Mucosa of gallbladder (tissue), 1 donor: ENCODE measurements at places on chromosomes 3 and 15. TPM values are rescaled to one million over a fixed set of nuclear protein-coding genes. Genes with fewer than 3 reads are reported as not detected.

- peak; percentile 89 for DNase-seq
Measured at GRCh38 chr3:14947100-14947885, at the start of gene NR2C2. Gene NR2C2 (plus strand): TSS chr3:14947583. CDS start chr3:15003915, 56,332 bp downstream.

GRCh38 chr3:51391566-51392354 is 675 bp downstream of the RBM15B start:
- no peak for DNase-seq

- DNase-seq, result no peak
Measured at GRCh38 chr3:113096188-113096892, 105.6 kb downstream of the GTPBP8 start.

DNA sequence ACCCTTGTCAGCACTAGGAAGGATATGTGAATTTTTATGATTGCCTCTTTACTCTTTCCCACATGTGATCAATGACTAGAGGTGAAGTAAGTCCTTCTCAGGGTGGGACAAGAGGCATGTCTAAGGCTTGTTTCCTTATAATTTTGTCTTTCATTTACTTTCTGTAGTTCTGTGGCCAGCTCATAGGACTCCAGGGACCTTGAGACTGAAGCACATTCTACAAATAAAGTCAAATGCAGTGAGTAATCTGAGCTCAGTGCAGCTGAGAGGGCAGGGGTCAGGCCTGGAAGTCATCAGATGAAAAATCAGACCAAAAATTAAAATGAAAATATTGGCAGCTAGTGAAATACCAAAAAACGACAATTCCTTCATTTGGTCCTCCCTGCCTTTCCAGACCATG is 424.7 kb upstream of the THBS1 start:
- no peak for DNase-seq

DNA sequence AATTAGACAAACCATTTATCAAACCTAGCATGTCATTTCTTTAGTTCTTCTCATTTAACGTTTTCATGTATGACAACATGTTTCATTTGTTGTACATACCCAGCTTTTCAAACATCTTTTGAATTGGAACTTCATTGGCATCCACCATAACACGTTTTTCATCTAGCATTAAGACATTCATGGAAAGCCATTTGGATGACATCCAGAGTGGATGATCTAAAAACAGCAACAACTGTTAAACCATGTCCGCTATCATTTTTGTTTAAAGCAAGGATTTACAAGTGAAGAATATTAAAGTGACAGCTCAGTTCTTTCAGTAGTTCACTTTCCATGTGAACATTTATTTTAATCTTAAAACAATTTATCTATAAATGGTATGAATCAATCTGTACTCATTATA is 14.5 kb downstream of the GATM start:
- DNase-seq, result no peak

DNA sequence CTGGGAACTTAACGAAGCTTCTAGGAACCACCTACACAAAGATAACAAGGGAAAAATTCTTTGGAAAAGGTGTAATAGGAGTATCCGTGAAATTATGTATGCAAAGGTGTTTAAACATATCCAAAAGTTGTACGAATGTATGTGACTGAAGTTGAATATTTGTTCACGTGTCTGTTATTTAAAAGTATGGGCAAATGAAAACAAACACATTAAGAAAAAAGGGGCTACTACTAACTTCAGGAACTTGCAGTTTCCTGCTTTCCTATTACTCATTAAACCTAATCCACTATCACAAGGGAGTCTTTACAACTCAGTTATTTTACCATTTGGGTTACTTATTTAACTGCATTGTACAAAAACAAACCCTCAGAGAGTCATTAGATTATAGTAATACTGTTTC is 33.9 kb upstream of the GRAMD1C start:
- DNase-seq, result no peak

- DNase-seq, result no peak
Measured at GRCh38 chr3:141243271-141243707, 11.7 kb downstream of the PXYLP1 start.

DNA sequence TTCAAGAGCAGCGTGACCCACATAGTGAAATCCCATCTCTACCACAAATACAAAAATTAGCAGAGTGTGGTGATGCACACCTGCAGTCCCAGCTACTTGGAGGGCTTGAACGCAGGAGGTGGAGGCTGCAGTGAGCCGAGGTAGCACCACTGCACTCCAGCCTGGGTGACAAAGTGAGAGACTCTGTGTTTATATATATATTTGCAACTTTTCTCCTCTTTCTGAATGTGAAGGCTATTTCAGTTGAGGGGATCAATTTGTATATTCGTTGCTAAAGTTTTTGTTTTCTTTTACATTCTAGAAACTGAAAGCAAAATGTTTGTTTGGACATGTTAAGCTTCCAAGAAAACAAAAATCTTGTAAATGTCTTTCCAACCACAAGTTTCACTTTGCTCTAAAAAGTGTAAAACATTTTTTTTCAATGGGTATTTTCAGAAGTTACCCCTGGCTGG is 29.8 kb upstream of the FAM98B start:
- no peak for DNase-seq

- no peak for DNase-seq
Measured at GRCh38 chr3:29686889-29687592, 406.2 kb downstream of the RBMS3 start.

GRCh38 chr3:128438488-128439072 is 28.1 kb downstream of the DNAJB8 start:
- no peak for DNase-seq

- DNase-seq, result no peak
Measured at GRCh38 chr3:4029135-4029534, 229.9 kb downstream of the LRRN1 start.

DNA sequence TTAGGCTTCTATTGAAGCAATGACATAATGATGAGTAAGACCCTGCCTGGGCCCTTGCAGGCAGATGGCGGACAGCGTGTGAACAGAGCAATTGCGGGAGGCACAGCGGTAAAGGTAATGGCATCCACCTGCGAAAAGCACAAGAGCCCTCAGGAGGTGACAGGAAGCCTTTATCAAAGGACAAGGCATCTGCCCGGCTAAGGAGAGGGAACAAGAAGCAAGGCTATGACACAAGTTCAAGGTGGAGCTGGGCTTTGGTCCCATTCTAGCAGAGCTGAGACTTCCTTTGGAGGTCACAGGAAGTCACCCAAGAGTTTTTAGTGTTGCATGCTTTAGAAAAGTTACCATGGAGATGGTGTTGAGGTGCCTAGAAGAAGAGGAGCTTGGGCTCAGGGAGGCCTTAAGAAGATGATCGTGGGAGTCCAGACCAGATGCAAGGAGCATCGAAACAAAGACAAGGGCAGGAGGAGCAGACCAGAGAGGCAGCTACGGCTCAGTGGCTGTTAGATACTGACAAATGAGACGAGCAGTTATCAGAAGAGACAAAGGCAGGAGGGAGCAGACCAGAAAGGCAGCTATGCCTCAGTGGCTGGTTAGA is 34.5 kb downstream of the OSBPL10 start:
- no peak for DNase-seq

DNA sequence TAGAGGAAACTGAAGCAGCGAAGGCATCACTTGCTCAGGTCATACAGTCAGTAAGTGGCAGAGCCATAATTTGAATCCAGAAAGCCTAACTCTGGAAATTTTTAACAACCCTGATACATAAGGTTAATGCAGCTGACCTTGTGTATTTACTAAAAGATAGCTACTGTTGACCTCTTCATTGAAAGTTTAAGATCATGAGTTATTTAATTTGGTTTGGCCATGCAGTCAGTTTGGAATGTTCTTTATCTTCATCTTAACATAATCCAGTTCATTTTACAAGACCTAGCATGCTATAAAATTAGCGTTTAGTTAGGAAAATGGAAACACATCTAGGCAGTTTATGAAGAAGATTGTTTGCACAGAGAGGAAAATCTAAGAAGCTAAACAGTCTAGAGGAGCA is 240.9 kb downstream of the RBMS3 start:
- no peak for DNase-seq

GRCh38 chr15:48418343-48418742 is 87.1 kb downstream of the DUT start:
- DNase-seq, result no peak

- DNase-seq, result no peak
Measured at GRCh38 chr3:124439603-124440002, 290.6 kb upstream of the UMPS start.

GRCh38 chr3:61847784-61848462 is 286.6 kb downstream of the PTPRG start:
- DNase-seq, result no peak

GRCh38 chr3:27186013-27186412 is 183.2 kb downstream of the NEK10 start:
- no peak for DNase-seq

GRCh38 chr15:77568014-77568972 is 64.4 kb downstream of the LINGO1 start:
- DNase-seq, result no peak

LRRIQ4 gene
- total RNA-seq, result not detected

SGO1 gene
- total RNA-seq, result 0.83 TPM

PIK3CA gene
- total RNA-seq, result 20.3 TPM

CCDC54 gene
- not detected for total RNA-seq

CRYGS gene
- total RNA-seq, result 2.7 TPM

EFCC1 gene
- total RNA-seq, result 25.1 TPM

SHC4 gene
- 3.7 TPM for total RNA-seq

CYP1A1 gene
- total RNA-seq, result 13.8 TPM
